ENCODE measurements at places on chromosomes 16 and 17. TPM values are rescaled to one million over a fixed set of nuclear protein-coding genes. Genes with fewer than 3 reads are reported as not detected.

GRCh38 chr17:27378482-27379175 lies 77.6 kb upstream of the KSR1 start:
- no peak for DNase-seq

GRCh38 chr16:52964290-52964689 lies 88.4 kb downstream of the CHD9NB start:
- no peak for DNase-seq

DNA sequence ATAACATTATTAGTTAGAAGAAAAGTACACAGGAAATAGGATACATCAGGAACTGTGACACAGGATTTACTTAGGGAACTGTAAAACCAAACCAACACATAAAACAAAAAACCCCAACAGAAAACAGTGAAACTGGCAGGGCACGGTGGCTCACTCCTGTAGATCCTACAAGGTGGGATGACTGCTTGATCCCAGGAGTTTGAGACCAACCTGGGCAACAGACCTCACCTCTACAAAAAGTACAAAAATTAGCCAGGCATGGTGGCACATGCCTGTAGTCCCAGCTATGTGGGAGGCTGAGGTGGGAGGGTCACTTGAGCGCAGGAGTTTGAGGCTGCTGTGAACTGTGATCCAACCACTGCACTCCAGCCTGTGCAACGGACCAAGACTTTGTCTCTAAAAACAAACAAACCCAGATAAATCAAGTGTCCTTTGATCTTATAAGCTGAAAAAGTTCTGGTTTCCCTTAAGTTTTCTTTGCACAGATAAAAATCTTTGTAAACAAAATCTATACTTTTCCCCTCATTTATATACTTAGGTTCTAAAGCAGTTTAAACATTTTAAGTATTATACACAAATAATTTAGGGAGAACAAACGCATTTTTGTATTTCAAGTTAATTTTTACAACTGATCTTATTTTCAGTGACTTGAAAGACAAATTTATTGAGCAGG lies 111.5 kb upstream of the TOB1 start:
- DNase-seq, result no peak

GRCh38 chr16:56912746-56913708 lies 18.9 kb upstream of the HERPUD1 start:
- no peak for DNase-seq

Gene GPR179
- 0.38 TPM for polyA plus RNA-seq

Gene NXN
- polyA plus RNA-seq, result 51.3 TPM

Gene EFNB3
- polyA plus RNA-seq, result 4.4 TPM

Measured in forelimb muscle (tissue), 1 donor.